ENCODE measurements at places on chromosomes 7 and 10.

DNA sequence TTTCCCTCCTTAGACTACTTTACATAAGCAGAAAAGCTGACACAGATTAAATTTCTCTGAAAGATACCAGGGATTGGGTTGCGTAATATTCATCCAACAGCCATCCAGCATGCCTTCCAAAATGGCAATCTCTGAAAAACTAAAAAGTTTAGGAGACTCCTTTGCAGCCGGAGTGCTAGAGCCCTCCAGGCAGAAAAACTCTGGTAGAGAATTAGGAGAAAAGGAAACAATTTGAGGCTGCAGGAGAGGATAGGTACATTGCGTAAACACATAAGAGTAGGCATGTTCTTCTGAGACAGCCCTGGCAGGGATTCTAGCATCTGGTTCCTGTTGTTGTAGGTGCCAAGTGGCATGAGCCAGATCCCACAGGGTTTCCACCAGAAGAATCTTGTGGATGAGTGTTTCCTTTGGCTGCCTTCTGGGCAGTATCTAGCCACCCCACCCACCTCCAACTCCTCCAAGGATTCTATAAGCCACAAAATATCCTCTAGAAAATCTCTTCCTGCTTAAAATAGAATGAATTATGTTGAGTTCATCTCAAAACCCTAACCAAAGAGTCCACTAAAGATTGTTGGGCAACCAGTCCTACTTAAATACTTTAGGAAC lies 402.4 kb downstream of the HGF start:
- no peak for DNase-seq

DNA sequence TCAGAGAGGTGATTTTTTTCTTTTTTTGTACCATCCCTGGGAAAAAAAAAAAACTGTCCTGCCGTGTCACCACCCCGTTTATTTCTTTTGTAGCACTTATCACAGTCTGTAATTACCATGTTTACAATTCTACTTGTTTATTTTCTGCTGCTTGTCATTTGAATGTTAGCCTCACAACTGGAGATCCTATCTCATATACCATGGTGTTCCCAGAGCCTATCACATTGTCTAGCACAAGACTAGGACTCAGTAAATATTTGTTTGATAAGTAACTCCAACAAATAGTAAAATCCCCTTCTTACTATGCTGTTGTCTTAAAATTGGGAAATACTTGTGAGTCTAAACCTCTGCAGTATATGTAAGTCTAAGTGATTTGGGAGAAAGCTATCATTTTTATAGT lies 36.0 kb downstream of the MKLN1 start:
- no peak for DNase-seq

DNA sequence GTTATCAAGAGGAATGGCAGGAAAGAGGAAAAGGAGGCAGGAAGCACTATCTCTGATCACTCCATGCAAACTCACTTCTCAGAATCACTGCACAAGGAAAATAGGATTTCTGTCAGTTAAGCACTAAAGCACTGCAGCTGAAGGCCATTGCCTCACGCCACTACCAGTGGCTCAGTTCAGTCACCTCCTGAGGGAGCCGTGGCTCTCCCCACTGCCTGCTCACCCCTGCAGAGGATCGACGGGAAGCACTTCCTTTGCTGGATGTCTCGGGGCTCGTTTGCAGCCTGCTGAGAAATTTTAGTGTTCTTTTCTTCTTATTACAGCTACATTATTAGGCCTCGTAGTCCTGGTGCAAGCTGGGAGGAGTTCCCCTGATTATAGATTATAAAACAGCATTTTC lies 90.1 kb upstream of the ADCY1 start:
- no peak for DNase-seq

GRCh38 chr10:22899307-22899706 lies 28.5 kb upstream of the ARMC3 start:
- DNase-seq, result no peak

- no peak for DNase-seq
These were observed 169.9 kb downstream of the SKIDA1 start for GRCh38 chr10:21355591-21356011.

GRCh38 chr10:7787150-7787856 lies 490 bp downstream of the KIN start:
- no peak for DNase-seq

- no peak for DNase-seq
These were observed 27.7 kb upstream of the CAMK1D start for GRCh38 chr10:12321641-12322040.

- no peak for DNase-seq
These were observed 11.5 kb downstream of the GTF2IRD1 start for GRCh38 chr7:74464931-74465886.

DNA sequence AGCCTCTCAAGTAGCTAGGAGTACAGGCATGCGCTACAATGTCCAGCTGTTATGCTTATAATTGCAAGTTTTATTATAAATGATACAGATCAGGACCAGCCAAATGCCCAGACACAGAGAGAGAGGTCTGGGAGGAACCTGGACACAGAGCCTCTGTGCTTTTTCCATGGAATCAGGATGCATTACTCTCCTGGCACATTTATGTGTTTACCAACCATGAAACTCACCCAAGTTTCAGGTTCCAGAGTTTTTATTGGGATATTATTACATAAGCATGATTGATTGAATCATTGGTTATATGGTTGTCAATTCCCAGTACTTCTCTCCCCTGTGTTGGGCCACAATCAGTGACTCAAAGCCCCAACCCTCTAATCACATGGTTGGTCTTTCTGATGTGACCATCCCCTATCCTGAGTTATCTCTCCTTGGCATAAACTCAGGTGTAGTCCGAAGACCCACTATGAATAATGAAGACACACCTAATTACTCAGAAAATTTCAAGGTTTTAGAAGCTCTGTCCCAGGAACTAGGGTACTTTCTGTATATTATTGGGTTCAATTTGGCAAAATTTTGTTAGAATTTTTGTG lies 30.6 kb downstream of the MXI1 start:
- no peak for DNase-seq

- no peak for DNase-seq
These were observed 414.6 kb downstream of the DNAJB6 start for GRCh38 chr7:157751406-157751805.

GRCh38 chr10:31851216-31851615 lies 77.4 kb downstream of the ARHGAP12 start:
- no peak for DNase-seq
